Activated naive CD4-positive, alpha-beta T cell (primary cell): ENCODE measurements at places on chromosomes 2 and 18.

DNA sequence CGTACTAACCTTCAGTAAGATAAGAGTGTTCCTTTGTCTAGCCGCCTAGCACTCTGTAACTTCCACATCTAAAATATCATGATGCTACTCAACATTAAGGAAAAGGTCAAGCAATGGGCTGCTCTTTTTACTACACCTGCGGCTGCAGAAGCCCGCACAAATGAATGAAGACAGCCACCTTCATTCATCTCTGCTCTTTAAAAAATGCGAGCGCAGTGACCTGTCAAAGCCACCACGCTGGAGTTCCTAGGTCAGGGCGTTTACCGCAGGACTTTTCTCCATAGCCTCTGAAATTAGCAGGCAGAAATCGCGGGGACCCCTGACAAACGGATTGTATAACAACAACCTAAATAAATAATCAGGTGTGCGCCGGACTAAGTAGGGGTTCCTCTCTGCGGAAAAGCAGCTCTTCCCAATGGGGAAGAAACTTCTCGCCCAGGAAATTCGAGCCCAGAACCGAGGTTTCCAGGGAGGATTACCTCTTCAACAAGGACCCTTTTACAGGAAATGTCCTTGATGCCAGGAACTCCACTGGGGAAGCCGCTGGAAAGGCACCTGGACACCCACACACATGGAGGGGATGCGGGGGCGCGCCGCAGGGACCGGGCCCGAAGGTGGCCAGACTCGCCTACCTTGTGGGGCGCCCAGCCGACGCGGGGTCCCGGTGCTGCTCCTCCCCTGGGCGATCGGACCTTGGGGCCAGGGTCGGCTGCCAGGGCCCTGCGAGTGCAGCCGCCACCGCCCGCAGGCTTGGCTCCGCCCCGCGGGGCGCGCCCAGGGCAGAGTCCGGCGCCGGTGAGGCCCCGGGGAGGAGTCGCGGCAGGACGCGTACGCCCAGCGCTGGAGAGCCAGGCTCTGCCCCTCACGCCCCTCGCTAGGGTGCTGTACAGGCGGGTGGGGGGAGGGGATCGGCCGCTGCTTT is at the start of gene CCDC68:
Gene CCDC68, minus strand, starts transcription at position 758 of the 922 bp plus-strand sequence. CDS start 16,670 bp downstream, outside the sequence.
- no peak for DNase-seq

DNA sequence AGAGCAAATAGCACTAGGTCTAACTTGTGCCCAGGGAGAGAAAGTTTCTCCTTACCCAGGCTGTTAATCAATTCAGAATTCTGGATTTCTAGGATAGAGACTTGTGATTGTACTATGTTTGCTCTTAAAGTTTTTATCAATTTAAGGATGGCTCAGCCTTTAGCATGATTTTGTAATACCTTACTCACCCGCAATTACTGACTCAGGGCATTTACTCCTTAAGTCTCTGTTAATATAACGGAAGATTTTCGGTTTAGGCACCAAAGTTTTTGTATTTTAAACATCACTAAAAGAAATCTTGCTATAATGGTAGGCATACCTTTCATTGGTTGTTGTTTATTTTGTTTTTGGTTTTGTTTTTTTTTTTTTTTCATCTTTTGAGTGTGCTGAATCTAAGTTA is 358.2 kb downstream of the RBM43 start:
- DNase-seq = no peak

DNA sequence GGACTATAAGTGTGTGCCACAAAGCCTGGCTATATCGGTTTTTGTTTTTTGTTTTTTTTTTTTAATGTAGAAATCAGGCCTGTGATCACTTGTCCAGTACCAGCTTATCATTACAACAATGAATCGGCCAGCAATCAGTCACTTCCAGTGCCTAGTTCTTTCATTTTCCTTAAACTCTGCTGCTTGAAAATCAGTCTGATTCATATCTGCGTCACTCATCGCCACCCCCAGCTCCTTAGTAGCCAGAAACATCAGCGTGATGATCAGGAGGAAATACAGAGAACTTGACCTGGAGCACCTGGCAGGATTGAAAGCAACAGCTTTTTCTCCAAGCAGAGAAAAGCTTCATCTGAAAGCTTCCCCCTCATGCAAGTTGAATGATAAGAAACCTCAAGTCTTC is 75.4 kb downstream of the SPTBN1 start:
- no peak for DNase-seq

DNA sequence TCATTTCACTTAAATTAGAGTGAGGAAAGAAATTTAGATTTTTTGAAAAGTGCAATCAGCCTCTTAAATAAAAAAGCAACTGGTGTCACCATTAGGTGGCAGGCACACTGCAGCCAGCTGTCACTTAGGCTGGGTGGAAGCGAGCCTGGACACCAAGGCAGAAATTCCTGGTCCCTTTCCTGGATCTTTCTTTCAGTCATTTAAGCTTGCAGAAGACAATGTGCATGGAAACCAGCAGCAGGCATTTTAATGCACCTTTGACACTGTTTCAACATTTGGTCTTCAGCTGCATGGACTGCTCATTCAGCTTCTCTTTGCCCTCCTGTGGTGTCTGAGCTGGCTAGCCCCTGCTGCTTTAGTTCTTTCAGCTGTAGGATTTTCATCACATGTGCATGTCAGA is 61.0 kb downstream of the AQP4 start:
- DNase-seq = no peak

DNA sequence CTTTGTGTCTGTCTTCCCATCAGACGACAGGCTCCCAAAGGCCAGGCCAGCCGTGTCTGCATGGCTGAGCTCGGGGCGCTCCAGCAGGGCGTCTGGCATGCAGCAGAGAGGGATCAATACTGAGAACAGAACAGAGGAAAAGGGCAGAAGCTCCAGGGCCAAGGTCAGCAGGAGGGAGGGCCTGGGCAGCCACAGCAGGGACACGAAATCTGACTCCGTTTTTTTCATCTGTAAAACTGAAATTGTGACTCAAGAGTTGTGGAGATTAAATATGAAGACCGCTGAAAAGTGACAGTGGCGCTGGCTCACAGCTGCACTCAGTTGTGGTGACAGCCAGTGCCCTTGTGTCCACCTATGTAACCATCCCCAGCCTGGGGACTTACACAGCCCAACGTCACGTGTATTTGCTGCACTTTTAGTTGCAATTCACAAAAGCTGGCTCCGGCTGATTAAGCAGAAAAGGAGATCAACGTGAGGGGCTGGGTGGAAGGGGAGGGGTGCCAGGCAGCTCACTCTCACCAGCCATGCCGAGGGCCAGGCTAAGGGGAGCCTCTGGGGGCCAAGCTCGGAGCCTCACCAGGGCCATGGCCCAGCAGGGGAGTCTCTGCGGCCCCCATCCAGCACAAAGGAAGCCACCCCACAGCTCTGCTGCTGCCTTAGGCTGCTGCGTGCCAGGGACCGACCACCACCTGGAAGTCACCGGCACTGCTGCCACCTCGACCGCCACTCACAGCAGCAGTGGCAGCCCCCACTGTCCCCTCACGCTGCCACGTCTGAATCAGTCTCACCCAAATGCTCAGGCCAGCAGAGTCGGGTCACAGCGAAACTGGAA is 74.7 kb downstream of the EIPR1 start:
- no peak for DNase-seq

GRCh38 chr18:62763101-62763521 is 47.8 kb downstream of the PHLPP1 start:
- no peak for DNase-seq

DNA sequence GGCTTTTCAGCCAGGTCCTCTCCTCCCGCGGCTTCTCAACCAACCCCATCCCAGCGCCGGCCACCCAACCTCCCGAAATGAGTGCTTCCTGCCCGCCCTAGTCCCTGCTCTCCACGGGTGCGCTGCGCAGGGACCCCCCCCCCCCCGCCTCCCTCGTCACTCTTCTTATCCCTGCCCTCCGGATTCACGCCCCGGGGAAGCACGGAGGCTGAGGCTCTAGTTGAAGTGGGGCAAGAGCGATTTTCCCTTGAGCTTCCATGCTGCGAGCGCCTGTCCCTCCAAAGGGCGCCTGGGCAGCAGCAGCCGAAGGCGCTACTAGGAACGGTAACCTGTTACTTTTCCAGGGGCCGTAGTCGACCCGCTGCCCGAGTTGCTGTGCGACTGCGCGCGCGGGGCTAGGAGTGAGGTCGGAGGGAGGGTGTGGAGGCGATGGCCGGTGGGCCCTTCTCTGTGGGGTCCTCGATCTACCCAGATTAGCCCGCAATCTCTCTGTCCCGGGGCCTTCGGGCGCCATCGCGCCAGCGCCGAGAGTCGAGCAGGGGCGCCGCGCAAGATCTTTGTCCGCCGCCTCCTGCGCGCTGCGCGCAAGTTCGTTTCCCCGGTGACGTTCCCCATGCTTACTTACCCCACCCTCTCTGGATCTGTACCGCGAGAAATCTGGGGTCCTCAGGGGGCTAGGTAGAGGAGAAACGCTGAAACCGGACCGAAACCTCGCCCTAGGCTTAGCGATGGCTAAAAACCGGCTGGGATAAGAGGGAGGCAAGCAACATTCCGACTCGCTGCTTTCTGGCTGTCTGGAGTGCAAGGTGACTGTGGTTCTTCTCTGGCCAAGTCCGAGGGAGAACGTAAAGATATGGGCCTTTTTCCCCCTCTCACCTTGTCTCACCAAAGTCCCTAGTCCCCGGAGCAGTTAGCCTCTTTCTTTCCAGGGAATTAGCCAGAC is 677 bp downstream of the GAD1 start:
- DNase-seq = no peak

- no peak for DNase-seq
Observed at GRCh38 chr18:24462838-24463775, 2.7 kb downstream of the HRH4 start.

- DNase-seq = no peak
Observed at GRCh38 chr2:196249860-196250259, 78.5 kb upstream of the STK17B start.
